Dorsolateral prefrontal cortex (tissue), 122 donors: ENCODE measurements at places on chromosomes 3 and 15.

DNA sequence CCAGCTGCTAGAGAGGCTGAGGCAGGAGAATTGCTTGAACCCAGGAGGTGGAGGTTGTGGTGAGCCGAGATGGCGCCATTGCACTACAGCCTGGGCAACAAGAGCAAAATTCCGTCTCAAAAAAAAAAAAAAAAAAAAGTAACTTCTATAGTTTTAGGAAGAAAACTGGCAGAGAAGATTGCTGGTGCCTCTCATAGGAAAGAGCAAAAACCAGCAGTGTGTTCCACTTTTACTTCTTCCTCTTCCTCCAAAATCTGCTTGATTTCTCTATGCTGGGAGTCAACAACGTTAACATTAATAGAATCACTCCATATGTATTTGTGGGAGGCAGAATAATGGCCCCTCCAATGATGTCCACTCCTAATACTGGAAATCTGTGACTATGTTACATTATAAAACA is 12.5 kb upstream of the NR1D2 start:
- DNase-seq = no peak

DNA sequence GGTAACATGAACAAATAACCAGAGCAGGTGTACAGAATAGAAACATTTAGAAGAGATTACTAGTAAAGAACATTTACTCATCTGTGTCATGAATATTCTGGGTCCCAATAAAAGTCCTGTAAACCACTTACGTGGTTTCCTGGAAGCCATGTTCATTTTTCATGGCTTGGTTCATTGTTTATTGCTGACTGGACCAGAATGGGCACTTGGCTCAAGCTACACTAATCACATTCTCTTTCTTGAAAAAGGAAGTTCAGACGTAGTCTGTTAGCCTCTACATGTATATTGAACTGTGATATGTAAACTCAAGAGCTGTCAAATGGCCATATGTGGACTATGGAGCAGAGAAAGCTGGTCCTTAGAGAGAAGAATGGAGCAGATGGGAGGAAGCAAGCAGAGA is 138.3 kb upstream of the FAM3D start:
- DNase-seq = no peak

DNA sequence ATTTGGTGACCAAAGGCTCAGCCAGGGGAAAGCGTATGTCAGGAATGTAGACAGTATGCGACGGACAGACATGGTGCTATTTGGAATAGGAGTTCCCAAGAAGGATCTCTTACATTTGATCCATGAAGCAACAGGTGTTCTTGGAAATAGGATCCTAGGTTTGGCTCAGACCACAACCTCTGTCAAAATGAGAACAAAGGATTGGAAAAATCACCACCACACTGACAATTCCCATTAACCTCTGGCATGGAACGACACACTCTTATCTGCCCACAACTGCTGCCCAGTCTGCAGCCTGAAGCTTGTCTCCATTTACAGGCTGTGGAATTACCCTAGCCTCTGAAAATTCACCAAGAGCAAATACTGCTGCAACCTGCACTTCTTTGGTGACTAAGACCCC is 33.6 kb upstream of the LRRN1 start:
- DNase-seq = no peak

GRCh38 chr15:61037031-61037430 is 192.1 kb downstream of the RORA start:
- no peak for DNase-seq
